Camera-type eye (tissue), 1 donor: ENCODE measurements at places on chromosomes 5 and 9. TPM values are rescaled to one million over a fixed set of nuclear protein-coding genes. Genes with fewer than 3 reads are reported as not detected.

Gene ACTL7B
- total RNA-seq, result not detected

Gene CARD6
- 2.3 TPM for total RNA-seq

Gene C9
- not detected for total RNA-seq

Gene CNTFR
- 23.9 TPM for total RNA-seq

Gene IER5L
- total RNA-seq, result 11.9 TPM

Gene MYO10
- 103 TPM for total RNA-seq

Gene NEURL1B
- total RNA-seq, result 21.6 TPM

Gene DRD1
- 6.8 TPM for total RNA-seq

Gene PLPPR1
- total RNA-seq, result 73.4 TPM

Gene MCIDAS
- not detected for total RNA-seq

Gene PCDHA10
- total RNA-seq, result 4.6 TPM

Gene PCDH12
- 8.6 TPM for total RNA-seq

Gene PLEKHG4B
- total RNA-seq, result 10.1 TPM

Gene IFNA21
- not detected for total RNA-seq

Gene BARHL1
- total RNA-seq, result not detected

Gene ANKS6
- total RNA-seq, result 17.0 TPM

Gene SPATA31C1
- total RNA-seq, result not detected

Gene DMRTA1
- 1.8 TPM for total RNA-seq

Gene GPX8
- total RNA-seq, result 58.7 TPM

Gene ZBED3
- 7.3 TPM for total RNA-seq

Gene CCIN
- total RNA-seq, result 0.60 TPM

Gene SPATA31D4
- total RNA-seq, result not detected

Gene WWC1
- 37.3 TPM for total RNA-seq

Gene SLC25A2
- not detected for total RNA-seq

Gene VDAC1
- total RNA-seq, result 159 TPM

Gene SLC1A1
- 9.8 TPM for total RNA-seq

Gene RAD23B
- total RNA-seq, result 93.0 TPM

Gene FOXI1
- not detected for total RNA-seq

Gene SLC25A48
- total RNA-seq, result 3.7 TPM

Gene SH3RF2
- total RNA-seq, result 1.6 TPM

Gene CD274
- 1.4 TPM for total RNA-seq

Gene GIN1
- 21.7 TPM for total RNA-seq

Gene ARAP3
- 8.0 TPM for total RNA-seq

Gene SLC23A1
- not detected for total RNA-seq

Gene PCDHGA8
- total RNA-seq, result 10.1 TPM

Gene SLCO6A1
- not detected for total RNA-seq

Gene SLC34A1
- total RNA-seq, result not detected

Gene DBH
- 0.11 TPM for total RNA-seq

Gene CCDC112
- total RNA-seq, result 20.0 TPM

Gene EQTN
- total RNA-seq, result 1.2 TPM

Gene FYB1
- 6.3 TPM for total RNA-seq

Gene RAB3C
- 14.0 TPM for total RNA-seq

Gene SPINK13
- total RNA-seq, result not detected

Gene HRCT1
- total RNA-seq, result not detected

Gene TMEM232
- 11.8 TPM for total RNA-seq

Gene DEPDC1B
- 12.0 TPM for total RNA-seq

Gene PCDHGA9
- 21.7 TPM for total RNA-seq

Gene CAMK4
- 28.8 TPM for total RNA-seq

Gene MAMDC2
- total RNA-seq, result 20.3 TPM

Gene VLDLR
- 56.7 TPM for total RNA-seq

Gene AJM1
- total RNA-seq, result 2.0 TPM

Gene GOLM1
- total RNA-seq, result 97.9 TPM
